Right renal pelvis (tissue), 4 donors: ENCODE measurements at places on chromosomes 3 and 15. TPM values are rescaled to one million over a fixed set of nuclear protein-coding genes. Genes with fewer than 3 reads are reported as not detected.

TARS3 gene
- polyA plus RNA-seq: 18.1 TPM

EFCC1 gene
- polyA plus RNA-seq: 3.0 TPM

SLC6A20 gene
- polyA plus RNA-seq: 0.08 TPM

NLGN1 gene
- polyA plus RNA-seq: 3.8 TPM

FAM81A gene
- 19.9 TPM for polyA plus RNA-seq

THRB gene
- polyA plus RNA-seq: 27.7 TPM

GPR62 gene
- 0.37 TPM for polyA plus RNA-seq

RTP3 gene
- not detected for polyA plus RNA-seq

HRH1 gene
- 3.0 TPM for polyA plus RNA-seq

LXN gene
- polyA plus RNA-seq: 33.1 TPM

SUCNR1 gene
- polyA plus RNA-seq: 8.2 TPM

CCR9 gene
- polyA plus RNA-seq: not detected

HYPK gene
- polyA plus RNA-seq: 13.6 TPM
